A673 (cell line): ENCODE measurements at places on chromosomes 3 and 15.
A peak's percentile ranks its signal among the peaks of the same experiment; 100 is the strongest.

DNA sequence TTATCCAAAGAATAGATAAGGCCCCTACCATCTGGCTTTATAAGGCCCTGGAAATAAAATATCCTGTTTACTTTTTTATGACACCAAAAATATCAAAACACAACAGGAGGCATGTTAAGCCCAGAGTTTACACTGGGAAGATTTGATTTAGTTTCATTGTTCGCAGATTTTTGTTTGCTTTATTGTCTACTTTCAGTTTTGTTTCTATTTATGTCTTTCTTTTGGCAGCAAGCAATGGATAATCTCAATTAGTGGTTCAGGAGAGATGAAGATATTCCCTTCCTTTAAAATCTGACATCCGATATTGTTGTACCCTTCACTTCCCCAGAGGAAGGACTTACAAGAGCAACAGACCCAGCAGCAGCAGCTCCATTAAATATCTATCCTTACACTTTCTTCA, 249.4 kb upstream of the ARPP21 start:
- no peak for DNase-seq

DNA sequence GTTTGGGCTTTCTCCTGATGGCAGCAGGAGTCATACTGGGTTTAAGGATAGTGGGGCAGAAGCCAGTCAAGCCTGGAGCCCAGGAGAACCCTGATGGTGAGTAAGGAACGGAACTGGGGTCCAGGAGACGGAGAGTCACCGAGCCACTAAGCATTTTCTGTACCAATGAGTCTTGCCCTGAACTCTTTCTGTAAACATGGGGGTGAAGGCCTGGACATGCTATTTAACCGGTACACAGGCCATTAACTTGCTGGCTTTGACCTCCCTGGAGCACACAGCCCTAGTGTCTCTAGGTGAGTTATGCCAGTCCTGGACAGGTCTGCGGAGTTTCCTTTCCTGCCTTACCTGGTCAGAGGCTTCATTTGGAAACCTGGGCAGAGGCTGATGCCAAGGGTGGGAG, 3.9 kb downstream of the SLC6A6 start:
- no peak for DNase-seq

DNA sequence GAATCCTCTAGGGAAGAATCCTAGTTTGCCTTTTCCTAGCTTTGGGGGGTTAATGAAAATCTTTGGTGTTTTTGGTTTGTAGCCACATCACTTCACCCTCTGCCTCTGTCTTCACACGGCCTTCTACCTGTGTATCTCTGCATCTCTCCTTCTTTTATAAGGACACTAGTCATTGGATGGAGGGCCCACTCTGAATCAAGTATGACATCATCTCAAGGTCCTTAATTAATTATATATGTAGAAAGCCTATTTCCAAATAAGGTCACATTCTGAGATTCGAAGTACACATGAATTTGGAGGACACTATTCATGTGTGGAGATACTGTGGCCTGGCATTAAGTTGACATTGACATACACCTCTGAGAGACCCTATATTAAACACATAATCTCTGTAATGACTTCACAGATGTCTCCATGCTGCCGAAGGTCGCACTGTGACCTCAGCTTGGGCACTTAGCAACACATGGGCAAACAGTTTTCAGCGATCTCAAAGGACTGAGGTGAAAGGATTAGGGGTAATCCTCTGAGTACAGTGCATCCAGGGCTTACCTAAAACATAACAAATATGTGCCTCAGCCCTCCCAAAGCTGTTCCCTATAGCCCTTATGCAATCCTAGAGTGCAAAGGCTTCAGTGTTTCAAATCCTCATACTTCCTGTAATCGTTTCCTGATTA, 446.0 kb downstream of the FGF12 start:
- peak; percentile 27 for DNase-seq

DNA sequence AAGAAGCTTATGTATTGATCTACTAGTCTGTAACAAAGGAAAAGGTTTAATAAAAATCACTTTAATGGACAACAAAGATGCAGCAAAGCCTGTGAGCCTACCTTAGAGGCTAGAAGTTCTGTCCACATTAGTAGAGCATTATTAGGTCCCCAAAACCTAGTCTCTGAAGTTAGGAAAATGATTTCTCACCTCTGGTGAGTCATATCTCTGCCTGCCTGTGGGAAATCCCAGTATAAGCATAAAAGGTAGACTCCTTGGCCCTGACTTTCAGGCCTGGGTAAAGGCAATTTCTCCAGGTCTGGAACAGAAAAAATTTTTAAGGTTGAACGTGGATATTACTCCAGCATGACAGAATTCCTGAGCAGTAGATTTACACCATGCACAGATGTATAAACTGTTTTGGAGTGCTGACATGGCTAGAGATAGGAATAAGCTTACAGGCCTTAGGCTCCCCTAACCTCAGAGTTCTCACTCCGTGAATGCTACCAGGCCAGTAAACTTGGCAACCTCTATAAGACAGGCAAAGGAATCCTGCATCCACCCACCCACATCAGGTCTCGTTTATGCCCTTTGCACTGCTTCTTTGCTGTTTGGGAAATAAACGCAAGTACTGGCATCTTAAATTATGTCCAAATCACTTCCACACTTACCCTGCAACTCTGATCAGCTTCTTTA, 104.1 kb downstream of the SERPINI1 start:
- DNase-seq, result no peak

GRCh38 chr15:22974745-22975144, 5.4 kb downstream of the CYFIP1 start:
- no peak for DNase-seq

GRCh38 chr15:70327856-70328678, 230.3 kb upstream of the TLE3 start:
- DNase-seq, result no peak
